G401 (cell line): ENCODE measurements at places on chromosomes 1 and 21. TPM values are rescaled to one million over a fixed set of nuclear protein-coding genes. Genes with fewer than 3 reads are reported as not detected.

Gene ADAMTS5
- not detected in 2 replicates for total RNA-seq

Gene PRDM16
- 2.8 and 5.0 TPM in 2 replicates for total RNA-seq

Gene VWA5B1
- total RNA-seq: not detected in 2 replicates

Gene KIF26B
- 9.8 and 10.5 TPM in 2 replicates for total RNA-seq

Gene MIGA1
- total RNA-seq: 2.5 and 5.8 TPM in 2 replicates

Gene DLGAP3
- 3.1 and 4.5 TPM in 2 replicates for total RNA-seq

Gene TRIM67
- not detected in 2 replicates for total RNA-seq

Gene SELP
- not detected in 2 replicates for total RNA-seq

Gene C8A
- not detected in 2 replicates for total RNA-seq

Gene SLC35F3
- not detected in 2 replicates for total RNA-seq

Gene PRAMEF25
- not detected in 2 replicates for total RNA-seq

Gene OR2T33
- not detected in 2 replicates for total RNA-seq

Gene UBASH3A
- total RNA-seq: not detected in 2 replicates

Gene ALG14
- 1.8 and 2.5 TPM in 2 replicates for total RNA-seq

Gene RNU1-1
- total RNA-seq: not detected in 2 replicates

GRCh38 chr1:18901952-18902522, 318 bp downstream of the ALDH4A1 start:
- peak; percentile 37 for DNase-seq

DNA sequence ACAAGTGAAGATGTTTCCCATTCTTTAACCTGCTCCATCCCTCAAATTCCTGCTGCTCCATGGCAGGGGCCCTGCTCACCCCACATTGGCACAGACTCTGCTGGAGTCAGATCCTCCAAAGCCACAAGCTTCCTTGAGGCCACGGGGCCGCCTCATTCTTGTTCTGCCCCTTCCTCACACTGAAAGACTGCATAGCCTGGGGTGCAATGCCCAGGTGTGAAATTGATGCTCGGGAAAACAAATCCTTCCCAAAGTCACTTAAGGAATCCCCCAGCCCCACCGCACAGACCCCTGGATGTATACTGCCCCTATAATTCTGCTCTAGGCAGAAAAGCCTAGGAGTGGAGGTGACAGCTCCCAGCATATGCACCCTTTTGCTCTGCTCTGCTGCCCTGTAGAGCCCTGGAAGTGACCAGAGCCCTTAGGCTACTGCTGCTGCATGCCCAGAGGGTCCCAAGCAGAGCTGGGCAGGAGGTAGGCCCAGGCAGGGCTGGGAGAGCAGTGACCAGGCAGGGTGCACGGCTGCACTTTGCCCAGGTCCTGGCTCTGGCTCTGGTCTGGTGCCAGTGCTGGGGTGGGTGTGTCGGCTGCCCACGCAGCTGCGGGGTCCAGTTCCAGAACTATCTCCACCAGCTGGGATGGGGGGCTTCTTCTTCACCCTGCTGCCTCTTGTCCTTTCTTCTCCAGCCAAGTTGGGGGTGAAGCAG, 1.6 kb downstream of the HES2 start:
- DNase-seq: no peak

- DNase-seq: peak; percentile 34
Observed at GRCh38 chr21:43938751-43939442, 73.2 kb upstream of the TRAPPC10 start.

DNA sequence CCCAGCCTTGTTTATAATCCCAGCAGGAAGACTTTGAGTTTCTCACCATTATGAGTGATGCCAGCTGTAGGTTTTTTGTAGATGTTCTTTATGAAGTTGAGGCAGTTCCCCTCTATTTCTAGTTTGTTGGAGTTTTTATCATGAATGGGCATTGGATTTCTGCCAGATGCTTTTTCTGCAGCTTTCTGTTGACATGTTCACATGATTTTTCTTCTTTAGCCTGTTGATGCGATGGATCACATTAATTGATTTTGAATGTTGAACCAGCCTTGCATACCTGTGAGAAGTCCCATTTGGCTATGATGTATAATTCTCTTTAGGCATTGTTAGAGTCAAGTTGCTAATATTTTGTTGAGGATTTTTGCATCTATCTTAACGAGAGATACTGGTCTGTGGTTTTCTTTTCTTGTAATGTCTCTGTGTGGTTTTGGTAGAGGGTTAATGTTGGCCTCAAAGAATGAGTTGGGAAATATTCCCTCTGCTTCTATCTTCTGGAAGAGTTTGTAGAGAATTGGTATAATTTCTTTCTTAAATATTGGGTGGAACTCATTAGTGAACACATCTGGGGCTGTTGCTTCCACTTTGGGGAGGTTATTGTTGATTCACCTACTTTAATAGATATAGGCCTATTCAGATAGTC, 33.2 kb downstream of the ZBTB40 start:
- no peak for DNase-seq

- DNase-seq: no peak
Observed at GRCh38 chr21:21247424-21247823, 249.2 kb downstream of the NCAM2 start.

DNA sequence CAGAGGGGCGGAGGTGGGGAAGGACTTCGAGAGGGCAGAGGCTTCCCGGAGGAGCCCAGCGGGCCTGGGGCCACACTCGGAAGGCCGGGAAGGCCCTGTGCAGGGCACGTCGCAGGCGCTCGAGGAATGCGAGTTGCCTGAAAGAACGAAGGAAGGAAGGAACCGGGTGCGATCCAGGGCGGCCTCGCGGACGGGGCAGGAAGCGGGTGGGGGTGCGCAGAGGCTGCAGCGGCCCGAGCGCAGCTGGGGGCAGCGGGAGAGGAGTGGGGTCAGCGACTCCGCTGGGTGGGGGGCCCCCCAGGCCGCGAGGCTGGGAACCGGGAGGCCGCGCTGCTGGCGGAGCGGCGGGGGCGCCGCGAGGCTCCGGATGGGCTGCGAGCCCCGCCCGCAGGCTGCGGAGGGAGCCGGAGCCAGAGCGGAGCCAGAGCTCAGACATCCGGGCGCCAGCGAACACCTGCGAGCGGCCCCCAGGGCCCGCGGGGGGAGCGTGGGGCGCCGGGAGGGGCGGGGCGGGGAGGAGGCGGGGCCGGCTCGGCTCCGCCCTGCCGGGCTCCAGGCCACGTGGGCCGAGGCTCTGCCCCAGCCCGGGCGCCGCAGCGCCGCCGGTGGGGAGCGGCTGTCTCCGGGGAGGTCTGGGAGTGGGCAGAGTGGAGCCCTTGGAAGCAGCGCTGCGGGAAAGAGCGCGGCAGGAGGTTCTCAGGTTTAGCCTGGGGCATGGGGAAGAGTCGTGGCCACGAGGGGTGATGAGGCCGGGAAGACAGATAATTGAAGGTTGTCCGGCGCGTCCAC, 4.6 kb downstream of the ID3 start:
- peak; percentile 68 for DNase-seq

DNA sequence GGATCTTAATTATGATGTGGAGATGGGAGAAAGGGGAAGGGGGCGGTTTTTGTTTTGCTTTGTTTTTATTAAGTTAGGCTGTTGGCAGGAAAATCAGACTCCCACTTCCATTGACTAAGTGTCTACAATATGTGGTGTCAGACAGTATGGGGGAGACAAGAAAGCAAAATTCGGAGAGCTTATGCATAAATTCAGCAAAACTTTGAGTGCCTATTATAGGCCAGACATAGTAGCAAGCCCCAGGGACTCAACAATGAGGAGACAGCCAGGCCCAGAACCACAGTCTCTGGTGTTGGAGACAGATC, 835 bp upstream of the TSPAN2 start:
- no peak for DNase-seq

DNA sequence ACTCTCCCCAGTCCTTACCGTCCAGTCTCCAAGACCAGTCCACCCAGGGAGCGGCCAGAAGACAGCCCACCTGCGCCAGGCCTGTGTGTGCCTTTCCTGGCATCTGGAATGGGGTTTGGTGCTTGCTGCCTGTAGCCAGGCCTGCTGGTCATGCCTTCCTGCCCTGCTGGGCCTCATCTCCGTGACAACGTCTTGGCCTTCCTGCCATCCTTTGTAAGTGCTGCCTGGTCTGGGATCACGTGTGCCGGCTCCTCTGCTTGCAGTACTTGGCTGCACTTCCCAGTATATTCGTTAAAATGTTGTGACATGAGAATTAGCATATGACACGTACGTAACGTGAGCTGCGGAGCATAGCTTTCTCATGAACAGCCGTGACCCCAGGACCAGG, 145.3 kb upstream of the COL6A1 start:
- peak; percentile 57 for DNase-seq

DNA sequence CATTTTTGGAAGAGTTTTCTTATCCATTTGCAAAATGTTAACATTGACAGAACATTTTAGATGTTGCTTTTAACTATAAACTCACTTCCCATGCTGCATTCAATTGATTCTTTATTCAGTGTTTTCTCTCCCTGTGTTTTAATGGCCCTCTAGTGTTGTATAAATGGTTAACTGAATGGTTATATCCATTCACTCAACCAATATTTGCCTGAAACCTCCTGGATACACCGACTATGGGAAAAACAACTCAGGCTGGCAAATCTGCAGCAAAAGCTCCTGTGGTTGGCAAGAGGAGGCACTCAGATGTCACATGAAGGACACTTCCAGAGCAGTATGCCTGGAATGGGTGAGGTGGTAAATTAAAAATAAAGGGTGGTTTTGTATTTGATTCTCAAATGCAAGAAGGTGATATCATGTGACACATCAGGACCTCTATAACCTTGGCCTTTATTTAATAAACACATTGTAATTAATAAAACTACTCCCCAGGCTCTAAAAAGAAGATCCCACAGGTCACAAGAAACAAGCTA, 107.6 kb downstream of the BCAR3 start:
- no peak for DNase-seq

DNA sequence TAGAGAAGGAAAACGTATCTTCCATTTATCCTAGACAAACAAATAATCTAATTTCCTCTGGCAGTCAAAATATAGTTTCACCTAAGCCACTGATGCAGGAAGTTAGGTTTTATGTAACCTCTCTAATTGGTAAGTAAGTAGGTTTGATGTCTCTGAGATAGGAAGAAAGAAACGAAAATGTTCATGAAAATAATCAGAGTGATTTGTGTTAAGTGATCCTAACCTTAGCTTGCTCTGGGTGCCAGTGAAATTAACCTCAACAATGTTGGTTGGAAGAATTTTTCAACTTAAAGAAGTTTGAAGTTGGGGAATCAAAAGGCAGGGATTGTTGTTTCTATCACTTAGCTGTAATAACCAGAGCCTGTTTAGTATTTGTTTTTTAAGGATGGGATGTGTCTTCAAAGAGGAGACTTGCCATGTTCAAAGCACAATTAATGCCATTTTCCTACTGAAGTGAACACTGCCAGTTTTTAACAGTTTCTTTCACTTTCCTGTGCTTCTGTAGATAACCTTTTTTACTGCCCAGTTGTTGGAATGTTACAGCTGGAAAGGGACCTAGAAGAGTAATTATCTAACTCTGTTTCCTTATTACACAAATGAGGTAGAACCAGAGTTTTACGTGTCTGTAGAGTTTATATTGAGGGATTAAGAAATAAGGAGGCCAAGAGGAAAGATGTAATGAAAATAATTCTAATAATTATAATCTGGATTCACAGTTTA, 18.4 kb downstream of the HIPK1 start:
- no peak for DNase-seq

GRCh38 chr1:10737651-10738050, 58.8 kb downstream of the CASZ1 start:
- no peak for DNase-seq

DNA sequence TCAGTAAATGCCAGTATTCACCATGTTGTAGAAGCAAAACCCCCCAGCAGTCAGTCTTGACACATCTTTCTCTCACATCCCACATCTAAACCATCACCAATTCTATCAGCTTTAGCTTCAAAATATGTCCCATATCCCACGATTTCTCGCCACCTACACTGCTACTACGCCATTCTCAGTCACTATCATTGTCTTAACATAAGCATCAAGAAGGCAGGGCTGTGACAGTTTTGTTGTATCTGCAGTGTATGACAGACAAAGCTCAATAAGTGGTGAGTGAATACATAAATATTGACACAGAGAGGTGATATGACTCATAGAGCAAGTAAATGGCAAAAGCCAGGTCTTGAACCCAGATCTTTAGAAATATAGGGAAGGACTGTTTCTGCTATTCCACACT, 59.9 kb downstream of the JAK1 start:
- no peak for DNase-seq

GRCh38 chr1:60916906-60917305, 165.5 kb upstream of the NFIA start:
- DNase-seq: peak; percentile 22

DNA sequence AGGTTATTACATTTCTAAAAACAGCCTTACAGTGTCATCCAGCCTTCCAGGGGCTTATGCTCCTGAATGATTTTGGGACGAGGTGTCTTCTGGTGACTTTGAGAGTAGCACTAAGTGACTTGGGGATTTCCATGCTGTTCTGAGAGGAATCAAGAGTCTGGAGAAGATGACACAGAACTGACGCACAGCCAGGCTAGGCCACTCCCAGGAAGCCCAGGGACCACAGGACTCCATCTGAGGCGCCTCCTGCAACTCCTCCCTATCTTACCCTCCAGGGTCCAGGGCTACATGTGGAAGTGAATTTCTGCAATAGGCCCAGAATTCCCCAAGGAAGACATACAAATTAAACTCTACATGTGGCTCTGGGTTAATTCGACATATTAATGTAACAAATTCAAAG, 92.5 kb downstream of the SLC25A24 start:
- DNase-seq: no peak

- DNase-seq: no peak
Observed at GRCh38 chr1:1796466-1796865, 18.2 kb upstream of the NADK start.

DNA sequence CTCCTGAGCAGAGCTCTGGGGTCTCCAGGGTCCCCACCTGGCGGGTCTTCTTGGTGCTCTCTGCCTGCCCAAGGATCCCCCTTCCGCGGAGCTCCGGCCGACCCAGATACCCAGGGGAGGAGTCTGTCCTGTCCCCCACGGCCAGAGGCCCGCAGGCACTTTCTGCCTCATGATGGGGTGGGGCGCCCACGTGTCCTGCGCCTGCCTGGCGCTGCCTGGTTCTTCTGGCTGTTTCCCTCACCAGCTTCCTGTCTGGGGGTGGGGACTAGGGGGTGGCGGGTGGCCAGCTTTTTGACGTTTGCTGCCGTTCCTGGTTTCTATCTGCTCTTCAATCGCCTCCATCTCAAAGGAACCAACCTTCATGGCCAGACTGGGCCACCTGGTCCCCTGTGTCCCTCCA, 313.3 kb upstream of the VAMP3 start:
- no peak for DNase-seq

DNA sequence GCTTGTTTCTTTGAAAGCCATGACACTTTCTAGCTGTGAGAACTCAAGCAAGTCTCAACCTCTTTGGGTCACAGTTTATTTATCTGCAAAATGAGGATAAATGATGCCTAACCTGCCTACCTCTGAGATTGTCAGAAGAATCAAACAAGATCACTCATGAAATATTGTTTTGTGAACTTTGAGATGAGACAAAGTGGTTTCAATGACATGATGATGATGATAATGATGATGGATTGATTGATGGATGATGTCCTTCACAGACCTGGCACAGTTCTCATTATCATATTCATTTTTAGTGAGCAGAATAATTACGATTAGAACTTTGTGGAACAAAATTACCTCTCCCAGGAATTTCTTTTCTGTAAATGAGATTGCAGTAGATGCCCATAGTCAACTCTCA, 129.2 kb downstream of the HHIPL2 start:
- no peak for DNase-seq

- DNase-seq: no peak
Observed at GRCh38 chr1:240517891-240518290, 94.1 kb downstream of the GREM2 start.

- DNase-seq: no peak
Observed at GRCh38 chr1:91406773-91407389, 2.2 kb upstream of the HFM1 start.
